ENCODE measurements at places on chromosomes 2 and 18.

GRCh38 chr18:50045126-50045525, 149.8 kb downstream of the MYO5B start:
- DNase-seq: no peak

DNA sequence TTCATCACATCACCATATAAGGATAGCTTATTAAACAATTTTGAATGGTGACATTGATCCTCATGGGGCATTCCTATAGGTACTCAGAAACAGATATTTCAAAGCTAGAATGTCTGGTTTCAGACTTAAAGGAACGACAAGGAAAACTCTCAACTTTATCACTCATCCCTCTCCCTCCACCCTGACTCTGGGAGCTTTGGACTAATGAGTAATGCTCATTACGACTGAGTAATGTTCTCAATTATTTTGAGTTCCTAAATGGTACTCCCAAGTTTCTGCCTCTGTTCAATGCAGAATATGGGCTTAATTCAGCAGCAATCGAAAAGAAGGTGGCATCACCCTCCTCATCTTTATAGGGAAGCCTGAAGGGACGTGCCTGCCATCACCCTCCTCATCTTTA, 43.4 kb downstream of the RFX8 start:
- no peak for DNase-seq

GRCh38 chr2:175309799-175310198, 128.3 kb upstream of the ATP5MC3 start:
- peak; percentile 69 for DNase-seq

DNA sequence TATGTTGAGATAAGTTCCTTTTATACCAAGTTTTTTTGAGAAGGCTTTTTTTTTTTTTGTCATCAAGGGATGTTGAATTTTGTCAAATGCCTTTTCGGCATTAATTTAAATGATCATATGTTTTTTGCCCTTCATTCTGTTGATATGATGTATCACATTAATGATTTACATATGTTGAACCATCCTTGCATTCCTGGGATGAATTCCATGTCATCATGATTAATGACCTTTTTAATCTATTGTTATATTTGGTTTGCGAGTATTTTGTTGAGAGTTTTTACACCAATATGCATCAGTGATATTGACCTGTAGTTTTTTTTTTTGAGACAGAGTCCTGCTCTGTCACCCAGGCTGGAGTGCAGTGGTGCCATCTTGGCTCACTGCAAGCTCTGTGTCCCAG, 585.7 kb upstream of the FANCL start:
- no peak for DNase-seq

- DNase-seq: no peak
Measured at GRCh38 chr18:36149514-36150289, 20.0 kb downstream of the ELP2 start.

- no peak for DNase-seq
Measured at GRCh38 chr2:190093793-190094192, 31.3 kb upstream of the MSTN start.

GRCh38 chr2:109663721-109664120, 49.6 kb downstream of the SOWAHC start:
- DNase-seq: peak; percentile 18

DNA sequence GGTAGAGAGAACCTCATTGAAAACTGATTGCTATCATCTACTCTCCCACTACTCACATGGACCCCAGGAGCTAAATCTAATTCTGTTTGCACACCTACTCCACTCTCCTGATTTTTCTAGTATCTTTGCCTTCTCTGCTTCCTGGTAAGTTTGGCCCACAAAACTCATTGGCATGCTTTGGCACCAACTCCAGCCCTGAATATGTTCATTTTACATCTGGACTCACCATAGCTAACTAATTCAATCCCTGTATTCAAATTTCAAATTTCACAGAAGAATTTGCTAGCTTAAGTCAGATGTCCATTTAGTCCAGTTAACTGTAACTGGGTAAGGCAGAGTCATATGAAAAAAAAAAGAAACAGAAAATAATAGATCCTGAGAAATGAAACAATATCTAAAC, 442.1 kb downstream of the SUCLG1 start:
- no peak for DNase-seq

DNA sequence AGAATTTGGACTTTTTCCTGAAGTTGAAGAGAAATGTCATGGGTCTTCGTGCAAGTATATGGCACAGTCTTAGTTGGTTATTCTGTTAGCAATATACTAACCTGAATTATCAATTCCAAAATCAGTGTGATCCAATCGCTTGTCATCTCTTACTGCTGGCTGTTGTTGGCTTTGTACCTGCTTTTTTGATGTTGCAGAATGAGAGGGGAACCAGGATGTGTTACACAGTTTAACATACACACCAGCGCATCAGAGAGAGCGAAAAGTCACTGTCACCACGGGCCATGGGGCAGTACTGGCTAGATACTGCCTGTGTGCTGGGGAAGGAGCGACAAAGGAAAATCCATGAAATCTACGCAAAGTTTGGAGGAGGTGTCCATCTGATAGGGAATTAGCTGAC, 59.3 kb upstream of the SPP2 start:
- DNase-seq: no peak

- DNase-seq: no peak
Measured at GRCh38 chr2:235827585-235827992, 333.7 kb downstream of the AGAP1 start.

DNA sequence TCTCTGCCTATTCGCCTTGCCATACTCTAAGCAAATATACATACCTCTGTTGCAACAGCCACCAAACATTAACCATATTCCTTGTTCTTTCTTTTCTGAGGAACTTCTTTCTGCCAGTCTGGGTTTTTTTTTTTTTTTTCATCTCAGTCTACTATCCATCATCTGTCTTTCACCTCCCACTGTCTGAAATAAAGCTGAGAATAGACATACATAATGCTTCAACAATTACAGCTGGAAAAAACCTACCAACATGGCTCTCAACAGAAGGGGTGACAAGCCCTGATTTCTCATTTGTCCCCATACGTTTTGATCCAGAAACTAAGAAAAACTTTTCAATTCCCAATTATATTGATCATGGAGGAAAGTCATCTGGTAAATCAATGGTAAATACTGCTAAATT, 728.8 kb upstream of the POU3F3 start:
- no peak for DNase-seq

DNA sequence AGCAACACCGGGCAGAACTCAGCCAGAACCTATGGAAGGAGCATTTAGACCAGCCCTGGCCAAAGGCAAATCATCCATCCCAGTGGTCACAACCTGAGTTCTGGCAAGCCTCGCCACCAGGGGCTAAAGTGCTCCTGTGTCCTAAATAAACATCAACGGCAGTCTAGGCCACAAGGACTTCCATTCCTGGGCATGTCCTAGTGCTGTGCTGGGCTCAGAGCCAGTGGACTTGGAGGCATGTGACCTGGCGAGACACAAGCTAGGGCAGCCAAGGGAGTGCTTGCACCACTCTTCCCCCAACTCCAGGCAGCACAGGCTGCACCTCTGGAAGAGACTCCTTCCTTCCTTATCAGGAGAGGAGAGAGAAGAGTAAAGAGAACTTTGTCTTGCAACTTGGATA, 69.0 kb downstream of the ST6GAL2 start:
- DNase-seq: no peak

- DNase-seq: no peak
Measured at GRCh38 chr2:191382801-191383200, 137.6 kb downstream of the MYO1B start.

DNA sequence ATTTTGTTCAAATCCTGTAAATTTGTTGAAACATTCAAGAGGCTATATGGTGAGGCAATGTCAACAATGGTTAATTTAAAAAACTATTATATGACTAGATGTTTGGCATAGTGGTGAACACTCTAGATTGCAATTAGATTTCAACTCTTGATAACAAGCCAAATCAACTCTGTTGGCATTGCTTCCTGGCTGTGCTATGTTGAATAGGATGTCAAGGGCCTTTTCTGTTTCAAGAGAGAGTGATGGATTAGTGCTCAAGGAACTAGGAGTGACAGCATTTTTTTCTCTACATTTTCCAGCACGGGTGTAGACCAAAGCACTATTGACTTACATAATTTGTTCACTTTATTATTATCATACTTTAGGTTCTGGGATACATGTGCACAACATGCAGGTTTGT, 172.4 kb upstream of the KCNH7 start:
- peak; percentile 52 for DNase-seq

GRCh38 chr2:74201196-74201595, 2.8 kb downstream of the MTHFD2 start:
- no peak for DNase-seq

GRCh38 chr2:14567561-14567960, 65.0 kb upstream of the LRATD1 start:
- DNase-seq: no peak

DNA sequence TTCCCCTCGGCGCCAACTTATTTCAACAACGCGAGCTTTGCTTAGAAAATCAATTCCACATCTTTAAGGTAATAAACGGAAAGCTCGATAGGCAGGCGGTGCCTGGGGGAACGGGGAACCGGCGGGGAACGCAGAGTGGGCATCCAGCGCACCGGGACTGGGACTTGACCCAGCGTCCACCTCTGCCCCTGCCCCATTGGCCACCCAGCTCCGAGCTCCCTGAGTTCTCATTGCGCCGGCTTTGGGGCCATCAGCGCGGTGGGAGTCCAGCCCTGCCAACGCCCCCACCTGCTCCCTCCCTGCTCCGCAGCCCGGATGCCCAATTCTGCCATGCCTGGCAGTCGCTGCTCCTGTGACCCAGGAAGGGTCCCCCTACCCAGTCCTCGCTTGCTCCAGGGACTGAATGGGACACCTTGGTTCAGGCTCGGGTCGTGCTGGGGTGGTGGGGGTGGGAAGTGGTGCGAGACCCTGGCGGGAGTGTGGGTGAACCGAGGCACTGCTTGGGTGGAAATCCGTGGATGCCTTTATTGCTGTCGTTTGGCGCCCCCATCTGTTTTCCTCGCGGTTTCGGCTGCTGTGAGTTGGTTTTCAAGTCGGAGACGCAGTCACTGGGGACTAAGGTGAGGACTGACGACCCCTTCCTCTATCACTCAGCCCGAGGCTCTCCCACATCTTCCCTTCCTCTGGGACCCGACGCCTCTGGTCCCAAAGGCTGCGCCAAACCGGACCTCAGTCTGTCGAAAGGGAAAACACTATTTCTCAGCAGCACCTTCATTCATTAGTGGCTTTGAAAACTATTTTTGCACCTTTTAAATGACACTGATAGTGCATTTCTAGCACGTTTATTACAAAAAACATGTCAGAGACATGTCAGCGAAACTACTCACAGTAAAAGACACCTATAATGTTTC, 2.4 kb upstream of the EVX2 start:
- peak; percentile 45 for DNase-seq

DNA sequence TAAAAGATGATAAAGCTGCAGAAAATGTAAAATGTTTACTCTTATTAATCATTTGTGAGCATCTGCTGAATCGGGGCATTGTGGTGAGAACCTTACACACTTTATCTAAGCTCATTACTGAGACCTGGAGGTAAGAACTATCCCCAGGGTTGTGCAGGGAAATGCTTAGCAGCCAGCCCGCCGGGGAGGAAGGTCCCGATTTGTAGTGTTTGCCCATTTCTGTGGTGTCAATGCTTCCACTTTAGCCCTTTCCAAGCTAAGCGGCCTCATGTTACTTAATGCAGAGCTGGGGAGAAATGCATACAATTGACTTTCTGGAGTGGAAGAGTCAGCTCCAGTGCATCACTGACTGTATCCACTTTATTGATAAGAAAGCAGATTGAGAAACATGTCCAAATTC, 20.8 kb upstream of the KCNK3 start:
- no peak for DNase-seq

GRCh38 chr2:17363846-17364245, 154.4 kb downstream of the RAD51AP2 start:
- no peak for DNase-seq

- DNase-seq: no peak
Measured at GRCh38 chr18:7370802-7371201, 139.9 kb downstream of the LRRC30 start.

GRCh38 chr2:147374423-147374811, 470.4 kb upstream of the ACVR2A start:
- DNase-seq: peak; percentile 75

DNA sequence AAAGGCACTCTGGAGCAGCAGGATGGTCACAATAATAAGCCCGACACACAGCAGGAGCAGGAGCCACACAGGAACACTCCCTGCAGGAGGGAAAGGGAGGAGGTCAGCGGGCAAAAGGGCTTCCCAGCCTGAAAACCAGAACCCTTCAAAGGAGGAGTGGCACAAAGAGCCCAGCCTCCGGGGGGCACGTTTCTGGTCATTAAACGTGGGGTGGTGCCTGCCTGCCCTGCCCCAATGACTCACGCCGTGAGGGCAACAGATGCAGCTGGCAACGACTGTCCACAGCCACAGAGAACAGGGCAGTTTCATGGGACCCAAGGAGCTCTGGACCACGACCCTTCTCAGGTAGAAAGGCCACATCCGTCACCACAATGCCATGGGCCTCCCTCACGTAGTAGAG, 3.0 kb downstream of the PREB start:
- no peak for DNase-seq

DNA sequence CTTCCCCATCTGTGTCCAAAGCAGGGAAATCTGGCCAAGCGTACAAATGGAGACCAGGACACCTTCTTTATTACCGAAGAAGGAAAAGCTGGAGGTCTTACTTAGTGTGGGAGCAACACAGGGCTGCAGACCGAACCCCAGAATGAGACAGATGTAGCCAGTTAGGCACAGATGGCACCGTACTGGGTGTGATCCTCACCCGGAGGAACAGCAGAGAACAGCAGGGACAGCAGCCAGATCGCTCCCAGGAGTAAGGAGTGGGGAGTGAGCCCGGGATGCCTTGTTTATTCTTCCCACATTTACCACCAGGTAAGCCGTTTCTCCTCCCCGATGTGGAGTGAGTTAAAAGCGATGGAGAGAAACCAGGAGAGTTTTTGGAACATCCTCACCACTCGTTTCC, 150.7 kb upstream of the SPRED2 start:
- DNase-seq: no peak

- no peak for DNase-seq
Measured at GRCh38 chr2:135162377-135162776, 110.3 kb downstream of the RAB3GAP1 start.

DNA sequence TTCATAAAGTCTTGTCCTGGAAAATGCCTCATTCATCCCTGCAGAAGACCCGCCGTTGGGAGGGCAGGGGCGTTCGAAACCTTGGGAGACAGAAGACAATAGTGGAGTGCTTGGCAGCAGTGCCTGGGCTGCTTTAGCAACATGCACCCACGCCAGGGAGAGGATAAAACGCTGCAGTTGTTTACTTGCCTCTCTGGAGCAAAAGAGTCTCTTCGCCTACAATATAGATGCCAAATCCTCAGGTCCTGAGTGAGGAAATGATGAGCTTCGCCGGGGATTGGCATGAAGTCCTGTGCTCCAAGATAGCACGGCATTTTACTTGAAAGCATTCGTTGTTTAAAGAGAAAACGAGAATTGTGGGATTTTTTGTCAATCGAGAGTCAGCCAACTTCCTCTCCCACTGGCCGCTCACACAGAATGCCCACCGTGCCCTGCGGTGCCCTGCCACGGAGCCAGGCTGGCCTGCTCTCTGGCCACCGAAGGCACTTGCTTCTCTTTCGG, 152.5 kb upstream of the POU3F3 start:
- no peak for DNase-seq
